AG04450 (cell line): ENCODE measurements at places on chromosomes 2 and 18.

GRCh38 chr2:144099780-144100377 is 420.0 kb downstream of the ZEB2 start:
- DNase-seq, result peak; percentile 91

DNA sequence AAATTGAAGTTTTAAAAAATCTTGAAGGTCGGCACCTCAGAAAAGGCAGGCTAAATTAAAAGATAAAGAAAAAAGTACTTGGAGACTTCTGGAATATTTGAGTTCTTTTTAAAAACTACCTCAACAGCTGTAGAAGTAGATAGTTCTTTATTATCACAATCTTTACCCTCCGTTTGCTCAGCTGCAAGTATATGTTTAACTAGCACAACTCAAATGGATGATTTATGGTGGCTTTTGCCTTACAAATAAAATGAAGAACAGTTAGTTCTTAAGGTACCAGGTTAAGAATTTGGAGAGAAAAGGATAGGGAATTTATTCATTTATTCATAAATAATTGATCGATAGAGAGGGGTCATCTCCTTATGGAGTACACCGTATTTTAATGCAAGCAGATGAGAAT is 237.6 kb upstream of the FOSL2 start:
- no peak for DNase-seq

GRCh38 chr2:86224645-86225355 is 25.5 kb downstream of the MRPL35 start:
- DNase-seq, result no peak

DNA sequence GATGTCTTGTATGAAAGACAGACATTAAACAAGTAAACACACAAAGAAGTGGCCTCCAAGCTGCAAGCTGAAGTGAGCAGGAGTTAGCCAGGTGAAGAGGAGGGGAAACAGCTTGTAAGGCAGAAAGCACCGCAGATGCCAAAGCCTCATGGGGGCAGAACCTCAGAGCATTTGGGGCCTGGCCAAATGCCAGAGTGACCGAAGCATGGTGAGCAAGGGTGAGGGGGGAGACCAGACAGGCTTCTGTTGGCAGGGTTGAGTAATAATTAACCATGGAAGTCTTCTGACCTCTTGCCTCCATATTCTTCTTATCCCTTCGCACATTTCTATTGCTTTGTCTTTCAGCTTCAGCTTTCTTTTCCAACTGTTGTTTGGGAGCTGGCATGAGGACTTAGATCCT is 5.6 kb downstream of the QPCT start:
- DNase-seq, result no peak

- DNase-seq, result no peak
These were observed 3.3 kb downstream of the CDH7 start for GRCh38 chr18:65754121-65754520.

DNA sequence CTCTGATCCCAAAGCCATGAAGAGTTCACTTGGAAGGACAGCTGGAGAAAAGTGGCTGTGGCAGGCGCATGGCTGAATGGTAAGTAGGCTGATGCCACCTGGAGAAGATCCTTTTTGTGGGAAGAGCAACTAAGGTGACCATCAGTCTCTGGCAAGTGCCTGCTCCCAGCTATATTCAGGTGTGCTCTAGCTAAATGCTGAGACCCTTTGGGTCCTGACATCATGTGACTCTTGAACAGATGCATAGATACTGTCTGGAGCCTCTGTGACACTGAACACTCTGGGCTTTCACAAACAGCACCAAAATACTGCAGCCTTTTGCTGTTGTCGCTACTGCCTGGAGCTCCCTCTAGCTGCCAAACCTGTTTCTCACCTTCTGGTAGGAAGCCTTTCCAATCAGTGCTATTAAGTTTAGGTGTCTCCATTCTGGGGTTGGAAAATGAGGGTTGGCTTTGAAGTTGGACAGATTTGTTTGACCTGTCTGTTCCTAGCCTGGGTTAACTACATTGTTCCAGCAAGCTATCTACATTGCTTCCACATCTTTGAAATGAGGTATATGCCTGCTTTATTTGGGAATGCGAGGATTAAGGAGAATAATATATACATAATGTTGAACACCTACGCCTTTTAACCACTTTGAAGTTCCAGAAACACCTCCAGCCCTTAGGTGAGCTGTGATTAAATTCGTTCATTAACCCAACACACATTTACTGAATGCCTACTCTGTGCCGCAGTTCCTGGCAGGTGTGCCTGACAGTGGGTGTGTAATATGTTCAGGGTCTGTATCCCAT is 3.1 kb downstream of the EGR4 start:
- no peak for DNase-seq

GRCh38 chr2:239770246-239770639 is 254.9 kb downstream of the NDUFA10 start:
- DNase-seq, result no peak

DNA sequence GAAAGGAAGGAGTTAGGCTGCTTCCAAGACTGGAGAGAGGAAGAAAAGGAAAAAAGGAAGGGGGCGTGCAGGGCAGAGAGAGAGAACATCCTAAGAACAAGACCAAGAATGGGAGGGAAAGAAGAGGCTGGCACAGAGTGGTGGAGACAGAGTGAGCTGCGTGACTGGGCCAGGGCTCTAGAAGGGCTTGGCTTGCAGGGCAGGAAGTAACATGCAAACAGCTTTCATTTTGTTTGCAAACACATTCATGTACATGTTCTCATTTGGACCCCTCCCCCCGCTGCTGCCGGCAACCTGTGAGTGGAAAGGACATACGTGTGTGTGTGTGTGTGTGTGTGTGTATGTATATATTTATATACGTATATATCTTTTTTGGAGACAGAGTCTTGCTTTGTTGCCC is 46.8 kb upstream of the DNMT3A start:
- DNase-seq, result no peak

- no peak for DNase-seq
These were observed 113.7 kb upstream of the ZFP36L2 start for GRCh38 chr2:43340066-43340465.

DNA sequence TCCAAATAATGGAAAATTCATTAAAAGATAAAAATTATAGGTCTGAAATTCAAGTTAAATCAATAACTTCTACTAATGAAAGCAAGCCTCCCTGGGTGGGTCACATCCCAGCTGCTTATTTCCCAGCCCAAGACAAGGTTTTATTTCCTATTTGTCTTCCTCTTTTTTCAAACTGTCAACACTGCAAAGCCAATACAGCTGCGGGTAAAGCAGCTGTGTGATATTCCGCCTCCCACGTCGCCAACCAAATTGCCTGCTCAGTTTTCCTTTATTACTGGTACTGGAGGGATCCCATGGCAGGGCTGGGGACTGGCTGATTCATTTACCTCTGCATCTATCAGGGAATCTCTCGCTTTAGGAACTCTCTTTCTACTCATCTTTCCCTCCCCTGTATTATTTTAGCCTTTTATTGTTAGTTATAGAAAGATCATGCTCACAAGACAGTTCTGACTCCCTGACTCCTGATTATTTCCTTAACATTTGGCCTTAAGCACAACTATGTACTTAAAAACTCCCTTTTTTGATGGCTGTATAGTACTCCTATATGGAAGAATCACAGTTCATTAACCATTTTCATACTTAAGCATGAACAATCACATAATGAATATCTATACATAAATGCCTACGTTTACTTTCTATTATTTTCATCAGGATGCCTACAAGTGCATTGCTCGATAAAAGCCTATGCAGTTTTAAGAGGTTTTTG is 253.1 kb downstream of the CDCA7 start:
- no peak for DNase-seq

DNA sequence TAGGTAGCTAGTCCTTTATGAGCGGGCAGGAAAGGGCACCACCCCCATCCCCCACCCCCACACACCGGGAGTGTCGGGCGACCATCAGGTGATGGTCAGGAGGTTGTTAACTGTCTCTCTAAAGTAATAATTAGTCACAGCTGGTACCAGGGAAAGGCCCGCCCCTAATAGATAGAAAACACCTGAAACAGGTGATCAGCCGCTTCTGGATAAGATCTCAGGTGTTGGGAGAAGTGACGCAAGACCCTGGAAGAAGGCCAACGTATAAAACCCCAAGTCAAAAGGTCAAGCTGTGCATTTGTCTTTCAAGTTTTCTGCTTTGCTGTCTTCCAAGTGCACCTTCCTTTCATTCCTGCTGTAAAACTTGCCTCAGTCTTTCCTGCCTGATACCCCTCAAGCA is 59.6 kb upstream of the LINC00305 start:
- DNase-seq, result no peak

GRCh38 chr2:62055724-62056336 is 140.1 kb upstream of the B3GNT2 start:
- DNase-seq, result no peak

DNA sequence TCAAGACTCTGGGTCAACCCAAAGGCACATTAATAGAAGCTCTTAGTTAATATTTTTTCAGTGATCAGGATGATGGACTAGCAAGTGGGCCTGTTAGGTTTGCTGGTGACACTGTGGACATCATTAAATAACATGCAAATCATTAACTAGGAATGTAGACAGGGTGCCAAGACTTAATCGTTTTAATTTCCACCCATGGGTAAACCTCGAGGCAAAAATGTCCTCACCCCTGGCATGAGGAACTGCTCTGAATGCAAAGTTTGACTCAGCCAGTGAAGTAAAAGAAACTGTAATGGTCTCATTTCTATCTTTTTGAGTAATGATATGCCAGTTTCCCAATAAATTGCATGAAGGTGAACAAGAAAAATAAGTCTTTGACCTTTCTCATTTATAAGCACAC is 152.6 kb upstream of the MEX3C start:
- DNase-seq, result no peak

- DNase-seq, result no peak
These were observed 18.9 kb upstream of the ST3GAL5 start for GRCh38 chr2:85907671-85908157.

DNA sequence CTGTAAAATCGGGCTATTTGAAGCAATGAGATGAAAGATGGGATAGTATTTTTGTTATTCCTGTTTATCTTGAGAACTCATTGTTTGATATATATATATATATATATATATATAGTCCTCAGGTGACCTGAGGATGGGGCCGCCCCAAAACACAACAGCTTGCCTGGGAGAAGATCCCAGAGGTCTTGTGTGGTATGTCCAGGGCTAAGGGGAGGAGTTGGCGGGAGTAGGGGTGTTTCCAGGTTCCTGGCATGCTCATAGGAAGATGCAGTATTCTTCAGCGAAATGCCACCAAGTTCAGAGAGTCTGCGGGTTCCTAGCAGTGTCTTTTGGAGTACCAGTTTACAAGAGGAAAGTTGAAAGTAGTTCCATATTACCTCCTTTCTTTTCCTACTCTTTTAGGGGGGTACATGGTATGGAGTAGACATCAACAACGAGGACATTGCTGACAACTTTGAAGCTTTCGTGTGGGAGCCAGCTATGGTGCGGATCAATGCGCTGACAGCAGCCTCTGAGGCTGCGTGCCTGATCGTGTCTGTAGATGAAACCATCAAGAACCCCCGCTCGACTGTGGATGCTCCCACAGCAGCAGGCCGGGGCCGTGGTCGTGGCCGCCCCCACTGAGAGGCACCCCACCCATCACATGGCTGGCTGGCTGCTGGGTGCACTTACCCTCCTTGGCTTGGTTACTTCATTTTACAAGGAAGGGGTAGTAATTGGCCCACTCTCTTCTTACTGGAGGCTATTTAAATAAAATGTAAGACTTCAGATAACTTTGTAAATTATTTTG is 18.3 kb downstream of the CCT7 start:
- DNase-seq, result no peak

DNA sequence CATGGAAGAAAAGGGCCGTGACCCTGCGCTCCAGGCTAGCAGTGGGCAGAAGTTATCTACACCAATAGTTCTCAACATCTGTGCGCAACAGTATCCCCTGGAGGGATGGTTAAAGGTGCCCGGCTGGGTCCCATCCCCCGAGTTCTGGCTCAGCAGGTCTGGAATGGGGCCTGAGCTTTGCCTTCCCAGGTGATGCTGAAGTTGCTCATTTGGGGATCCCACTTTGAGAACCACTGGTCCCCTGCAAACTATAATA is 31.1 kb downstream of the DNMT3A start:
- DNase-seq, result no peak

DNA sequence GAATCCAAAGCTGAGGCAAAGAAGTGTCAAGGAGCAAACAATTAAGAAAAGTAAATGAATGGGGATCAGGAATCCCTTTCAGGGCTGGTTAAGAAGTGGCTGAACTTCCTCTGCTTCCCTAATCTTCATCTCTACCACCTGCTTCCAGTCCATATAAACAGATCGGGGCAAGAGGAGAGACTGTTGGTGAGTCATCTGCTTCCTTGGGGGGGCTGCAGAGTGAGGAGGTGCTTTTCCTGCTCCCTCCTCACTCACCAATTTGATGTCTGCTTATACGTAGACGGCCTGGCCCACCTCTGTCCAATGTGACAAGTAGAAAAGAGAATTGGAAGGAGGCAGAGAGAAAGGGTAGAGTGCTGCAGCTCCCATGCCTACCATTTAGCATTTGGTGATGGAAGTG is 68.4 kb downstream of the NAB1 start:
- no peak for DNase-seq

DNA sequence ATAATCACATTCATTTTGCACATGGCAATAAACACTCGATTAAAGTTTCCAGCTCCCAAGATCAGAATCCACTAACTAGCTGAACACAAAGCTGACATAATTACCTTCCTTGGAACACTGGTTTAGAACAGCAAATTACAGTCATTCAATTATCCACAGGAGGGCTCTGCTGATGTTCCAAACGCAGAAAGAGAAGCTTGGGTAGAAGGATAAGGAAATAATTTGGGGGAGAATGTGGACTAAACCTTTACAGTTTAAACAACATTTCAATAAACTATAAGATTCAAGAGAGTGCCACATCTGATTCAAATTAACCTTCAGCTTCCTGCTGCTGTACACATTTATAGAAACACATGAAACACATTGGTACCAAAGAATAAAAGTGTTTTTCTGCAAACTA is 67.8 kb upstream of the ARL4C start:
- peak; percentile 49 for DNase-seq

DNA sequence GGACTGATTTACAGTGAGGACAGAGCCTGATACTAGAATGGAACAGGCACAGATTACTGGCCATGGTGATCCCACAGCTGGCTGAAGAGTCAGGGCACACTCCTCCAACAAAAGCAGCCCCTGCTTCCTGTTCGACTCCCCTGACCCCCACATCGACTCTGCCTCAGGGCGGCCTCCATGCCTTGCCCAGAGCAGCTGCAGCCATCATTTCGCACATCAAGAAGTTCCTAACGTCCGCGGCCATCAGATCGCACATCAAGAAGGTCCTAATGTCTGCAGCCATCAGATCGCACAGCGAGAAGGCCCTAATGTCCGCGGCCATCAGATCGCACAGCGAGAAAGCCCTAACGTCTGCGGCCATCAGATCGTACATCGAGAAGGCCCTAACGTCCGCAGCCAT is 192.8 kb upstream of the PXDN start:
- no peak for DNase-seq

- no peak for DNase-seq
These were observed 210.7 kb downstream of the ARL4C start for GRCh38 chr2:234286118-234286598.
